ENCODE measurements at places on chromosomes 3 and 15.

DNA sequence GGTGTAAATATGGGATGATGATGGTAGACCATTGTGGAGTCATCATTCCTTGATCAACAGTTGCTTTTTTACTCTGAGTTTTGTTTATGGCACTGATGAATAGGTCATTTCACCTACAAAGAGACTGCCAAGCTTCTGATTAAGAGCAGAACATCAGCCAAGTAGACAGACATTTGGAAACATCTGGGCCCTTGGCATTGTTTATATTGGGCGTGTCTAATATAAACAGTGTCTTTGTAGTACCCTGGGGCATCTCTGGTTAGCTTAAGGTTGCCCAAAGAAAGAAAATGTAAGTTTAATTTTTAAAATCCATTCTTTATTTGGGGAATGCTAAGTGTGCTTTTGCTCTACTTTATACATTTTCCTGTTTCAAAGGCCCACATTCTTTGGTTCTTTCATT, 377.0 kb downstream of the FEZF2 start:
- no peak for DNase-seq

GRCh38 chr3:13145131-13145825, 72.0 kb upstream of the IQSEC1 start:
- DNase-seq: no peak

- no peak for DNase-seq
Measured at GRCh38 chr15:31802761-31803160, 227.6 kb upstream of the CHRNA7 start.

DNA sequence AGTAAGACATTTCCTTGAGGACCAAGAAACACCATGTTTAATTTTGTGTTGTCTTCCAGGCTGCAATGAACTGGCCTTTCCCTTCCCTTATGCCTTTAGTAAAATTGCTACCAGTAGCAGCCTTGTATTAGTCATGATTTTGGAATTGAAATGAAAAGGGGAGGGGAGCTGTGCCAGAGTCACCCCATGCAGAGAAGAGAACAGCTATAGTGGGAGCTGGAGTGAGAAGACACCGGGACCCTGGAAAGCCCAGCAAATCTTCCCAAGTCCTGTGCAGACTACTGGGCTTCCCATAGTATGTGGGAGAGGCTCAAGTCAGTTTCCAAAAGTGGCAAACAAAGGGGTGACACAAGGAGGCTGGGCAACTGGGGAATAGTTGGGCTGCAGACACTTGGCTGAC, 178.5 kb downstream of the NR1D2 start:
- DNase-seq: no peak

DNA sequence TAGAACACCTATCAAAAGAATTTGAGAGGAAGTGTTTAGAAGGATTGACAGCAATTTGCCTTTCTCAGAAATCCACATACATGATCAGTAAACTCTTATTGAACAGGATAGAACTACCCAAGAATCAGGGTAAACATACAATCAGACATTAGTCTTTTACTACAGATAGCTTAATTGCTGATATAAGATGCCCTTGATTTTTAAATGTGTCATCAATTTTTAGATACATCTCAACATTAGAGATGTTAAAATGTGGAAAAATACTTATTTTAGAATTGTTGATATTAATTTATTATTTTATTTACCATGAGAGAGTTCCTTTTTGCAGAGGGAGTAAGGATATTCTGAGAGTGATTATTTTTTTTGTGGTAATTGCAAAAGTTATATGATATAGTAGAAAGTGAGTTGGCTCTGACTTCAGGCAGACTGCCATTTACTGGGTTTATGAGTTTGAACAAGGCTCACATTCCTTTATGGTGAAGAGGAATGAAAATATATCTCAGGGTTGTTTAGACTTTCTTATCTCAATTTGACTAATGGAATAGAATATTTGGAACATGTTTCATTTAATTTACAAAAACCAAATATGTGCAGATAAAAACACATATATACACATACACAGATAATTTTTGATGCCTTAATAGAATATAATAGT, 302.8 kb upstream of the GOLIM4 start:
- no peak for DNase-seq

DNA sequence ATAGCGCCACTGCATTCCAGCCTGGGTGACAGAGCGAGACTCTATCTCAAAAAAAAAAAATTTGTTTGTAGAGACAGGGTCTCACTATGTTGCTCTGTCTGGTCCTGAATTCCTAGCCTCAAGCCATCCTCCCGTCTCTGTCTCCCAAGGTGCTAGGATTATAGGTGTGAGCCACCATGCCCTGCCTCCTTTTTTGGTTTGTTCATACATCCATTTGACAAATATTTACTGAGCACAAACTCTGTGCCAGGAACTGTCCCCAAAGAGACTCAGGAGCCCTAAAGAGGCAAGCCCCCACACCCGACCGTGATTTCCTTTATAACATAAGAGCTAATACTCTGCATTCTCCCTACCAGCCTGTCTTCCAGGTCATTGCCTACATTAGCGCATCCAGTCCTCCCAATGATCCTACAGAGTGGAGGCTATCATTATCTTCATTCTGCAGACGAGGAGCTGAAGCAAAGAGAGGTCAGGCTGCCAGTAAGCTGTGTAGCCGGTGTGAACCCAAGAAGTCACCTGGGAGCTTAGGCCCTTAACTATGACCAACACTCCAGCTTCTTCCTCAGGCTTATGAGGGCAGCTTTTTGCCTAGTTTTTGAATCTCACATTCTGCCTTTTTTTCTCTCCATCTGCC, 6.3 kb upstream of the PXK start:
- no peak for DNase-seq

- DNase-seq: no peak
Measured at GRCh38 chr15:98433346-98433745, 215.0 kb upstream of the IGF1R start.

DNA sequence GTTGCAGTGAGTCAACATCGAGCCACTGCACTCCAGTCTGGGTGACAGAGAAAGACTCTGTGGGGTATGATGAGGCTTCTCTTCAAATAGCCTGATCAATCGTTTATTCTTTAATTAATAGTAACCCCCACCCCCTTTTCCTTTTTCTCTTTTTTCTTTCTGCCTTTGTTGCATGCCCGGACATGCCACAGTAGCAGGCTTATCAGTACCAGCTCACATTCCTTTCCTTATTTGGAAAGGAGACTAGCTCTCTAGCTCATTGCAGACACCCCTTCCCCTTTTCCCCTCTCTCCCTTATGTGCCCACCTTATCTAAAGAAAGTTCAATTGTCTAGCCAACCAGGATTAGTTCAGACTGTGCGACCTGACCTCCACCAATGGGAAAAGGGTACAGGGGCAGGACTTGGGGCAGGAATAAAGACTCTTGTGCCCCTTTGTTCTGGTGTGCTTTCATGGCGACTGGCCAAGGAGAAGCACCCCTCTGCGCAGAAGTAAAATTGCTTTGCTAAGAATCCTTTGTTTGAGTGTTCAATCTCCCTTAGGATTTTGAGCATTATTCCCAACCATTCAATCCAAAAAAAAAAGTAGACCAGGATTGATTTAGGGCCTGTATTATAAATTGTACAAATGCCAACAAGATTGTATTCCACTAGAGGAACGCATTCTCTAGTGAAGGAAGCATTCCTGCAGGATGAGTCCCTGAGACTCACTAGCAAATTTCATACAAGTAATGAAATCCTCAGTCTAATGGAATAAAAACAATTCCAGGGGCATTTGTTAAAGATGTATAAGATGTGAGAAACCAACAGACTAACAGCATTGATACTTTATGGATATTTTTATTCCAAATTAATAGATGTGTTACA, 95.8 kb upstream of the SNRPN start:
- DNase-seq: no peak

DNA sequence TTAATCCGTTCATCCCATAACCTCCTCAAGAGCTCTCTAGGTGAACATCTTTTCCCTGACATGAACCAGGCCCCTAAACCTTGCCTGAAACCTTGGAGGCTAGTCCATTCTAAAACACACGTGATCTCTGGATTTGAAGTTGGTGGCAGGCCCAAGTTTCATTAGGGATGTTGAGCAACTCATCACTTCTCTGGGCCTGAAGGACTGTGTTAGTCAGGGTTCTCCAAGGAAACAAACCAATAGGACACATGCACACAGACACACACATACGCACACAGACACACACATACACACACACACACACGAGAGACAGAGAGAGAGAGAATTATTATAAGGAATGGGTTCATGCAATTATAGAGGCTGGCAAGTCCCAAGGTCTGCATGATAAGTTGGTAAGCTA, 31.9 kb downstream of the ACAN start:
- DNase-seq: no peak

DNA sequence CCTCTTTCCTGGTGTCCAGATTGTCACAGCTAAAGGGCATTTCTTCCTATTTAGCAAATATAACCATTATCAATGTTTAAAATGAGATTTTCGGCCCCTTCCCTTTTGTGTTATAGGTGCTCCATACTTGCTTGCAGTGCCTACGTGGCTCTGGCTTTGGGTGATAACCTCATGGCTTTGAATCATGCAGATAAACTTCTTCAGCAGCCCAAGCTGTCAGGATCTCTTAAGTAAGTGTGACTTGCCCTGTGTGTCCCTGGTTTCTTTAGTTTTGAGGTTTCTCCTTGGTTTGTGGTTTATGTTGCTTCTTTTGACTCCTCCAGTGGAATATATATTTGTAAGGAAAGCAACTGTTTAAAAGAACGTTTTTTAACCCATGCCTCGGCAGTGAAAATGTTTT, 58.5 kb upstream of the TRIM71 start:
- DNase-seq: no peak

GRCh38 chr3:77414881-77415280, 375.0 kb downstream of the ROBO2 start:
- DNase-seq: no peak

DNA sequence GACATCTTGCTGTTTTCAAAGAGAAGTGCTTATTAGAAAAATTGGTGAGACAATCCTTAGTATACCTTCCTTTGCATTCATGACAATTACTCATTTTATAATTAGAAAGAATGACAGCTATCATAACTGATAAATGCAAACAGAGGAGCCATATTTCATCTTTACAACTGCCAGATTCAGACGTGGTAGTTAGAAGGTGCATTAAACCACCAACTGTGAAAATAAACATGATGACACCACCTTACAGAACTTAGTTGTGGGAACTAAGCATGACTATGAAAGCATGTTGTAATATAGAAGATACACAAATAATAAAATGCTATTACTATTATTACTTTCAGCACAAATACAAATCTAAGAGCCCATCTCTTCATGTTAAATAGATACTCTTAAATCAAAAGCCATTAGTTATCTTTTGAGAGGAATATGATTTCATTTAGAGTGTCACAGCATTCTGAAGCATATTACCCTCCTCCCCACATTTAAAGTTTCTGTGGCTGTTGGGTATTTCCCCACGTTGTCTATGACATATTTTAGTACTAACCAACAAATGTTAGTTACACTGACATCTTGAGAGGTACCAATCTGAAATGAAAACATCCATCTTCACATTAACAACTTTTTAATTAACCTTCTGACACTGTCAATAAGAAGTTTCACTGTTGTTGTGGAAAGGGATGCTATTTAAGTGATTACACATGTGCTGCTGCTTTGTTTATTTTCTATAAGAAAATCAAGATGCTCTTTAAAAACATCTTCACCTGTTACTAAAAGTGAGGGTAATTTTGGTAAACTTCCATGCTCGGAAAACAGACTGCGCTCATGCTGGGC, 163.8 kb downstream of the LSAMP start:
- DNase-seq: no peak

DNA sequence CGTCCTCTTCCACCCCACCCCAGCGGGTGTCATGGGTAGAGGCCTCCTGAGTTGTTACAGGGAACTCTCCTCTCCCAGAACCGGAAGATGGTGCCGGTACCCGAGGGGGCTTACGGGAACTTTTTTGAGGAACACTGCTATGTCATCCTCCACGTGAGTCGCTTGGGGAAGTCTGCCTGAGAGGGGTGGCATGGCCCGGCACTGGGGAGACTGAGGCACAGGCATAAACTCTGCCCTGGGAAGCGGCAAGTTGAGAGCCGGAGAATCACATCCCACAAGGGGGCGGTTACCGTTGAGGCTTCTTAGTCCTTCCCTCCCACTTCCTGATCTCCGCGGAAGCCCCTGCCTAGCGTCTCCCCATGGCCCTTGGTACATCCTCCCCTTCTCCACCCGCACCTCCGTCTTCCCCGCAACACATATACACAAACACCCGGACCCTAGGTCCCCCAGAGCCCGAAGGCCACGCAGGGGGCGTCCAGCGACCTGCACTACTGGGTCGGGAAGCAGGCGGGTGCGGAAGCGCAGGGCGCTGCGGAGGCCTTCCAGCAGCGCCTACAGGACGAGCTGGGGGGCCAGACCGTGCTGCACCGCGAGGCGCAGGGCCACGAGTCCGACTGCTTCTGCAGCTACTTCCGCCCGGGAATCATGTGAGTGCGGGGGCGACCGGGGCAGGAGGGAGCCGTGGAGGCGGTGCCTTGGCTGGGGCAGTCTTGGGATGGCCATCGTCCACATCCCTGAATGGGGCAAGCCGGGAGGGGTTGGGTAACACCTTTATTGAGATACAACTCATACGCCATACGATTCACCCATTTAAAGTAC, 3.4 kb downstream of the VILL start:
- DNase-seq: no peak

- no peak for DNase-seq
Measured at GRCh38 chr3:178420033-178420432, 116.2 kb upstream of the KCNMB2 start.

GRCh38 chr3:149566292-149566975, 91.4 kb downstream of the WWTR1 start:
- DNase-seq: no peak

- DNase-seq: no peak
Measured at GRCh38 chr3:97949110-97949485, 23.1 kb downstream of the RIOX2 start.

GRCh38 chr15:63366451-63366850, 15.2 kb downstream of the CA12 start:
- no peak for DNase-seq

GRCh38 chr3:16102905-16103364, 71.5 kb upstream of the GALNT15 start:
- DNase-seq: no peak

DNA sequence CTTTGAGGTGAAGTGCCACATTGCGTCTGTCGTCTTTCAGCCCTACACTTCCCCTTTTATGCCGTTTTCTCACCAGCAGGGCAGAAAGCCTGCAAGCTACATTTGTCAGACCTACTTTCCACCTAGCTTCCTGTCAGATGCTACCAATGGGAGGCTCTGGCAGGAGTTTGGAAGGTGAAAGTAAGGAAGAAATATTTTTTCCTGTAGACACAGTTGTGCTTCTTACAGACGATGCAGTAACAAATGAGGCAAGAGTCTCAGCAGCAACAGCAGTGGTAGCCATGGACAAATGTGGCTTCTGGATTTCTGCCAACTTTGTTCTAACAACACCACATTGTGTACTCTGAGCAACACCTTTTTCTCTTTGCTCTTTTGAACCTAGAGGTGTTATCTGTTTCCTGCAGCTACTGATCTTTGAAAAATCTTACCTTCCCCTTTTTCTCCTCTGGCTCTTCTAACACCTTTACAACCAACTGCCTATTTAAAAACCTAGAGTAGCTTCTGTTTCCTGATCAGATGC, 70.6 kb upstream of the STT3B start:
- DNase-seq: no peak

DNA sequence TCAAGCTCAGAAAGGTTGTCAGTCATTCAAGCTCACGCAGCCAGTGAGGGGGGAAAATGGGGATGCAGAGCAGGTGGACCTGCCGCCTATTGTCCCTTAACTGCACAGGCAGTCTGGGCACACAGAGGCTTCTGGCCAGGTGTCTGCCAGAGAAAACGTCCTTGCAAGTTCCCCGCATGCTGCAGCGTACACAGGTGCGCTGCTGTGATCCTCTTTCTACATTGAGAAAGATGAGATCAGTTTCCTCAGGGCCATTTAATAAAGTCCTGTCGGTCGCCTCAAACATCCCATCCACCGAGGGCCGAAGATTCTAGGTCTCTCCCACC, 445 bp upstream of the TSEN2 start:
- DNase-seq: no peak

- no peak for DNase-seq
Measured at GRCh38 chr3:127405010-127405598, 117.3 kb upstream of the PRR20G start.
